ENCODE measurements at places on chromosomes 1 and 21.

GRCh38 chr1:110187139-110187890 lies 22.8 kb upstream of the KCNC4 start:
- no peak for DNase-seq

DNA sequence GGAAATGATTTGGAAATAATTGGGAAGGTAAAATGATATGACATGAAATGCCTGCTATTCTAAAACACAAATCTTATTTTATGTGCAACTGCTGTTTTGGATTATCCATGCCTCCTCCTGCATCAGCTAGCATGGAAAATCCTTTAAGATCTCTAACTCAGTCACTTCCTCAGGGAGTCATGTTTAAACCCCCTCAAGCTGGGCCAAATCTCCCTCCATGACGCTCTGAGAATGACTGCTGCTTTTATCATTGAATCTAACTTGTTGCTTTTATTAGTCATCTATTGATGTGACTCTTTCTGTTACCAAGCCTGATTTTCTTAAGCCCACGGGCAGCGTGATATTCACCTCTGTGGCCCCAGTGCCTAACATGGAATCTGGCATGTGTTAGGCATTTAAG lies 324.8 kb downstream of the DISC1 start:
- no peak for DNase-seq

GRCh38 chr1:35334485-35334884 lies 66.0 kb downstream of the ZMYM4 start:
- DNase-seq: no peak

- DNase-seq: no peak
Observed at GRCh38 chr1:183244466-183244865, 58.4 kb downstream of the LAMC2 start.

- no peak for DNase-seq
Observed at GRCh38 chr1:36133484-36133883, 8.5 kb upstream of the COL8A2 start.

GRCh38 chr1:151312411-151312810 lies 14.8 kb downstream of the PI4KB start:
- no peak for DNase-seq

- DNase-seq: no peak
Observed at GRCh38 chr1:55879346-55879745, 664.2 kb upstream of the USP24 start.

- peak; percentile 72 for DNase-seq
Observed at GRCh38 chr1:151024540-151025146, 11.7 kb upstream of the BNIPL start.

DNA sequence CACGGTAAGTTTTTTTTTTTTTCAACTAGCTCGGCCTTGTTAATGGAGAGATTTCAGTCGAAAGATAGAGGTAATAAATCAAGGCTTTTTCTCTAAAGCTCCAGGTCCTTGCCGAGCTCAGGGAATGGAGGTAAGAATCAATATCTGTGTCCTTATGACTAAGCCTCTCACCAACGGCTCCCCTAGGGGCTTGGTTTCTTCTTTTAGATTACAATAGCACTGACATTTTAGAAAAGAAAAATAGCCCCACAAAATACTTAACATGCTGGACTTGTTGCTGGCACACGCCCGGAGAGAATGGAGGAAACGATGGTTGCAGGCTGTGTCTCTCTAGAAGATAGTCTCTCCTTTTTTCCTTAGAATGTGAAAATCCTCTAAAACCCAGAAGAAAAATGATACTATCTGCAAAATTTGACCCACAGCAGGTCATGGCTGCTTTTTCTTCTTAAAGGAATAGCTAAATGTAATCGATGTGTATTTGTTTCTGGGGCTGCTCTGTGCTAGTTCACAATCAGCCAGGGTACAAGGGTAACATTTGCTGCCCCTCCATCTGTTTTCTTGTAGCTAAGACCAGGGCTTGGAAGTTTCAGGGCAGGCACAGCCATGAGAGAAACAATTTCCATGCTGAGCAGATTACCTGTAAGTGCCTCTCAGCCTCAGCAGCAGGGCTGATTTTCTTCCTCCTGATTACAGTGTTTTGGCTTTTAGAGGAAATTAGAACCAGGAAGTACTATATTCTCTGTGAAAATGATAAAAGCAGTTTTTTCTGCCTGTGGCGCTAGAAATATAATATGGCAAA lies 86.2 kb upstream of the GNG12 start:
- no peak for DNase-seq

GRCh38 chr21:29433366-29434059 lies 134.8 kb downstream of the BACH1 start:
- no peak for DNase-seq

DNA sequence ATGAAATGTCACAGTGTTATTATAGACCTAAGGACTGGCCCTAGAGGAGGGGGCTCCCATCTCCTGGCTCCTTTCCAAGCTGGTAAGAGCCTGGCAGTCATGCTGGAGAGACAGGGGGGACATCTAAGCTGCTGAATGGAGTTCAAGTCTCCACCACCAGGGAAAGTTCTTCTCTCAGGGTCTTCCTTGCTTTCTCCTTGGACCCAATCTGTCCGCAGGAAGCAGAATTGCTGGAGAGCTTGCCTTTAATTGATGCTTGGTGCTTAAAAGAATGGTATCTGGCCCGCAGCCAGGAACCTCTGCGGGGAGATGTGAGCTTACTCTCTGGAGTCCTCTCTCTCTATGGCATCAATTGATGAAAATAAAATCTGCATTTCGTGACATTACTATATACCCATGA lies 25.1 kb downstream of the IRF2BP2 start:
- DNase-seq: no peak

DNA sequence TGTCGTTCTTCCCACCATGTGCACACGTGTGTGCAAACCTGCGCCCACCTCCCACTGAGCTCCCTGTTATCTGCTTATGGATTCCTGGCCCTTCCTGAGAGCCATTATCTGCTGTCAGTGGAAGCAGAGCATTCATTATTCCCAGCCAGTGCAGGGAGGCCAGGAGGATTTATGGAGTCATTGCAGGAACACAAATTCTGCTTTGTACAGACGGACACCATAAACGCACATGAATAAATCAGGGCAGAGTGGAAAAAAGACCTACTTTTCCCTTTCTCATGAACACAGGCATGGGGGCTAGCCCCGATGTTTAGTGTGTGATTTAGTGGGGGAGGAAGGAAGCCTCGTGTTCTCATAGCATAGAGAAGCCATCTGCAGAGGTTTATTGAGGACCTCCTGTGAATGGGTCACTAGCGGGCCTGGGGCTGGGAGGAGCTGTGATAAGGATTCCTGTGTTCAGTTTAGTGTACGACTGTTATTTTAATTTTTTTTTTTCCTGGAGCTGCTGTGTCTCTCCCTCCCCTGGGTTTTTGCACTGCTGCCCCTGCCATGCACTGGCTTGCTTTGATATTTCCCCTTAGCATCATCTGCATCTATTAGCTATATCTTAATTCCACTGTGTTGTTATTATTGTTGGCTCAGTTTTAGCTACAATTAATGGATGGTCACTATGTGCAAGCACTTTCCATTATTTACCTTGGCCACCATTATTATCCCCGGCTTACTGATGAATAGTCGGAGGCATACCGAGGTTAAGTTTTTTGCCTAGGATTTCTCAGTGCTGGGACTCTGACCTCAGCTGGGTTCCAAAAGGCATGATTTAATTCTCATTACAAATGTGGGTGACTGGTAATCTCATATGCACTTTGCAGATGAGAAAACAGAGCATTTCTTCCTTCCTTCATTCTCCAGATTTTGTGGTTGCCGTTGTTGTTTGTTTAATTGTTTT lies 33.0 kb downstream of the HUNK start:
- no peak for DNase-seq

DNA sequence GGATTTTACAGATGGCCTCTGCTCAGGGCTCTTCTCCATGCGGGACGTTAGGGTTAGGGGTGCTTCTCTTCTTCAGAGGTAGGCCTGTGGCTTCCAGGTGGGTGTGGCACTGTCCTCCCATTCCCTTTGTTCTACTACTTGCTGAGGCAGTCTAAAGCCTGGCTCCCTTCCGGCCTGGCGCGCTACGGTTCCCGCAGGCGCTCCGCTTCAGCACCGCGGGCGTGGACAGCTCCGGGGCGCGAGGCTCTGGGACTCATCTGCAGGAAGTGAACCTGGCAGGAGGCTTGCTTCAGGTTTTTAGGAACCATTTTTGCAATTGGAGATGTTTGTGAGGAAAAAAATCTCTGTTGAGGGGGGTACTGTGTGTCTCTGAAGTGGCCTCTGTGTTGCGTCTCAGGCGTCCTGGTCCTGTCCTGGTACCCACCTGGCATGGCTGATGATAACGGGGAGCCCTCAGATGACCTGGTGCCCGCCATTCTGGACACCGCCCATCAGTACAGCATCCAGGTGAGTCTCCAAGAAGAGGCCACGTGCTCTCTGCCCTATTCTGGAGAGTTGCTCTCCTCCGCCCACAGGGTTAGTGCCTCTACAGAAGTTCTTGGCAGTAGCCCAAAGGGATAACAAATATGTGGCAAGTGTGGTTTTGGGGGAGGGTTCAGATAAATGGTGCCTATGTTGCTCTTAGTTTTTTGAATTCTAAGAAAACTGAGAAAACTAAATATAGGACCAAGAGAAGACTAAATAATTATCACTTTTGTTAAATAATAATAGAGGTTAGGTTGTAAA lies 1.9 kb downstream of the MANEAL start:
- DNase-seq: peak; percentile 26

DNA sequence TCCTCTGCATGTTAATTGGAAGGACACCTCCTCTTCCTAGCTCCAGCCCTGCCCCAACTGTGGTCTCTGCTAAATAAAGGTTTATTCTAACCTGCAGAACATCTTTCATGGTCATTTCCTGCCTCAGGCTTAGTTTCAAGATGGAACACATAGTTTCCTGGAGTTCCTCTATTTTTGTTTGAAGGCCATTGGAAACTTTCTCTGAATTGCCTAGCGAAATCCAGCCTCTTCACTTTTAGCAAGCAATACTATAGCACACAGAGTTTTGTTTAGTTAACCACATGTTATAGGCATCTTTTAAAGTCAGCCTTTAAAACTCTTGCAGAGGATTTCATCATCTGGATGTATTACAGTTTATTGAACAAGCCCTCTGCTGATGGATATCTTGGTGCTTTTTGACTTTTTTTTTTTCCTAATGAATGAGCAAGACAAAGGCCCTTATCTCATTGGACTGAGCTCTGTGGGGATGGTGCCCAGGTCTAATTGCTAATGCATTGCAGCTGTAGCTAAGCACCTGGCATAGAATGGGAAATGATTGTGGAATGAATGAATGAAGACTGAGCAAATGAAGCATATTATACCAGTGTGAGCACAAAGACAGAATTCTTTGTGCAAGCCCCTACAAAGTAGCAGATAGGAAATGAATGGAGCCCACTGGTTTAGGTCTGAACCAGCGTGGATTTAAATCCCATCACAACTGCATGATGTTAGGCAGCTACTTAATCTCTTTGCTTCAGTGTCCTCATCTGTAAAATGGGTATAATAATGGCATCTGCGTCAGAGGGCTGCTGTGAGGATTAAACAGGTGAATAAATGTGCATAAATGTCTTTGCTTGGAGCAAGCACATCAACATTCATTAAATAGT lies 641 bp upstream of the CFAP107 start:
- DNase-seq: no peak

DNA sequence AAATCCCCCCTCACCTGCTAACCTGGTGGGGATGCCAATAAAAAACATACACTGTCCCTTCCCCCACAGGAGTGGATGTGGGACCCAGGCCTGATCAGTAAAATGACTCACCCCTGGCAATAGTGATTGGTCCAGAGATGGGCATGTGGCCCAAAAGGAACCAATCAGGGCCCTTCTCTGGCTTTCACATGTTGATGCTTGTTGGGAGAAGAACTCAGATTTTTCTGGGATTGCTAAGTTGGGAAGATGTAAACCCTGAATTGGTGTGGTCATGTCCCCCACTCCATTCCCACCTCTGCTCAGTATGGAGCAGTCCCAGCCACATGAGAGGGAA lies 43.6 kb upstream of the ACTL8 start:
- no peak for DNase-seq

Measured in stimulated activated CD4-positive, alpha-beta T cell treated with anti-CD3 and anti-CD28 coated beads, Interleukin-1b, Interleukin-23, amount 100 ng/mL, for 1 hour (primary cell).